ENCODE measurements at places on chromosomes 5 and 9.

DNA sequence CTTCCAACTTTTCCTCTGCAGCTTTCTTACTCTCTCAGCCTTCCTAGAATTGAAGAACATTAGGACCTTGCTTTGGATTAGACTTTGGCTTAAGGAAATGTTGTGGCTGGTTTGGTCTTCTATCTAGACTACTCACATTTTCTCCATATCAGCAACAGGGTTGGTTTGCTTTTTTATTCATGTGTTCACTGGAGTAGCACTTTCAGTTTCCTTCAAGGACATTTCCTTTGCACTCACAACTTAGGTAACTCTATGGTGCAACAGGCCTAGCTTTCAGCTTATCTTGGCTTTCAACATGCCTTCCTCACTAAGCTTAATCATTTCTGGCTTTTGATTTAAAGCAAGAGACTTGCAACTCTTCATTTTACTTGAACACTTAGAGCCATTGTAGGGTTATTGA is 153.1 kb downstream of the CCDC192 start:
- no peak for DNase-seq

DNA sequence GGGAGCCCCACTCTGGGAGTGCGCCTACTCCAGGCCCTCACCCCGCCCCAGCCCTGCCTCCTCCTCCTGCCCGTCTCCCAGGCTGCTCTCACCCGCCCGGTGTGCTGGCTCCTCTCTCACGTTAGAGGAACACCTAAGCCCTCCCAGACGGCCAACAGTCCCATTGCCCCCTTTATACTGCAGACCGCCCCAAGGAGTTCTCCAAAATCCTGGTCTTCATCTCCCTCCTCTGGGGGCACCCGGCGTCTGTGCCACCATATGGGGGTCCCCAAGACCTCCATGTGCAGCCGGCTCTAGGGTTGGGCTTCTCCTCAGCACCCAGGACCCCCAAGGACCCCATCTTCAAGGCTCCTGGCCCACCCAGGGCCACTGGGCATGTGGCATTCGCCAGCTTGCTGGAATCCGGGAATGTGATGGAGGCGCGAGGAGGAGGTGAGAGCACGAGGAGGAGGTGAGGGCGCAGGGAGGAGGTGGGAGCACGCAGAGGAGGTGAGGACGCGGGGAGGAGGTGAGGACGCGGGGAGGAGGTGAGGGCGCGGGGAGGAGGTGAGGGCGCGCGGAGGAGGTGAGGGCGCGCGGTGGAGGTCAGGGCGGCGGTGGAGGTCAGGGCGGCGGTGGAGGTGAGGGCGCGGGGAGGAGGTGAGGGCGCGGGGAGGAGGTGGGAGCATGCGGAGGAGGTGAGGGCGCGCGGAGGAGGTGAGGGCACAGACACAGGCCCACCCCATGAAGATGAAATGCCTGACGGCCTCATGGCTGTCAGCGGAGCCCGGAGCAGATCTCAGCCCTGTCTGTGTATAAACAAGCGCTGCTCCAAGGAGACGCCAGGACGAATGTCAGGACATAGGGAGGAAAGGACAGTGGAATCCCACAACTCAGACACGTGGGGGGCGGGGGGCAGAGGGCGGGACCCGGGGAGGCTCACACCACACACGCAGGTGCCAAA is 41.2 kb downstream of the EXD3 start:
- no peak for DNase-seq

GRCh38 chr5:65305913-65306312 is 175.8 kb downstream of the ADAMTS6 start:
- no peak for DNase-seq

DNA sequence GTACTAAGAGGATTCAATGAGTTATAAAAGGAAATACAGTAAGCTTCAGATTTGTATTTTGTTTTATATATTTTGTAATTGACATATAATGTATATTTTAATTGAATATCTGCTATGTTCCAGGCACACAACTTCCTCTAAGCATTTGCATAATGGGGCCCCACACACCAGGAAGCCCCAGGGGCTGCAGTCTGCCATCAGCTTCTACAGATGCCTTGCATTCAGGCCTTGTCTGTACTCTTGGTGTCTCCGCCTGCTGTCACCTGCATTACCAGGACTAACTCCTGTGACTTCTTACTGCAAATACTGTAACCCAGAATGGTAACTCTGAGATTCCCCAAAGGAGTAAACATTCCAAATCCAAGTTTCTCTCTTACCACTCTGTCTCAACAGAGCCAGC is 20.6 kb downstream of the ARL15 start:
- no peak for DNase-seq

DNA sequence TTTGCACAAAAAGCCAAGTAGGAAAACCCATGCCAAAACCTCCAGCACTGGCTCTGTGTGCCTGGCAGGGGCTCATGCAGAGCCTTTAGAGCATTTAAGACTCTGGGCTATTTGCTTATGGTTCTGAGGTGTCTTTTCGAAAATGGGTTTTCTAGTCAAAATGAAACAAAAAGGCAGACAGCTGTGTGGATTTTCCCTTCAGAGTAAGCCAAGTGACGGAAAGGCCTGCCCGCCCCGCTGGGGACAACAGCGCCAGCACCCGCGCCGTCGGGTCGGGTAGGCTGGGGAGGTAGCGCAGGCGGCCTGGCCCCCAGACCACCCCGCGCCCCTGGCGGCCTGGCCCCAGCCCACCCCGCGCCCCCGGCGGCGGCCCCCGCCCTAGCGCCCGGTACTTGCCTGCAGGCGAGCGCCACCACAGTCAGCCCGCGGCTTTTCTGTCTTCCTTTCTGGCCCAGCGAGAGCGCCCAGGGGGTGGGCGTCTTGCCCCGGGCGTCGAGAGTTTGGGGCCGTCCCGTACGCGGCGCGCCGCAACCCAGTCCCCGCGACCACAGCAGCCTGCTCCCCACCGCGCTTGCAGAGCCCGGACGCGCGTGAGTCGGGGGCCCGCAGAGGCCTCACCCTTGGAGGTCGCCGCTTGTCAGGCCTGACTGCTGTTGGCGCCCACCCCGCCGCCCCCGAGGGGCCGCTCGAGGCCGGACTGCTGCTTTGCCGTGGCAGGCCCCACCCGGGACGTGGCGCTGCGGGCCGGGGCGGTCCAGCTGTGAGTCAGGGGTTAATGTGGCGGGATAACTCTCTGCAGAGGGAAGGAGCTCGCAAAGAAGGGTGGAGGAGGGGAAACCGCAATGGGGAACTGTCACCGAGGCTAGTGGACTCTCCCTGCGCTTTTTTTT is at the start of gene TICAM2:
TICAM2 (minus strand) TSS at position 779 of the 890 bp plus-strand sequence. CDS start 21,223 bp downstream, outside the sequence.
- peak; percentile 48 for DNase-seq

- no peak for DNase-seq
Observed at GRCh38 chr5:14869233-14869632, 2.3 kb downstream of the ANKH start.

GRCh38 chr5:174402222-174402812 is 322.1 kb upstream of the MSX2 start:
- DNase-seq, result no peak

DNA sequence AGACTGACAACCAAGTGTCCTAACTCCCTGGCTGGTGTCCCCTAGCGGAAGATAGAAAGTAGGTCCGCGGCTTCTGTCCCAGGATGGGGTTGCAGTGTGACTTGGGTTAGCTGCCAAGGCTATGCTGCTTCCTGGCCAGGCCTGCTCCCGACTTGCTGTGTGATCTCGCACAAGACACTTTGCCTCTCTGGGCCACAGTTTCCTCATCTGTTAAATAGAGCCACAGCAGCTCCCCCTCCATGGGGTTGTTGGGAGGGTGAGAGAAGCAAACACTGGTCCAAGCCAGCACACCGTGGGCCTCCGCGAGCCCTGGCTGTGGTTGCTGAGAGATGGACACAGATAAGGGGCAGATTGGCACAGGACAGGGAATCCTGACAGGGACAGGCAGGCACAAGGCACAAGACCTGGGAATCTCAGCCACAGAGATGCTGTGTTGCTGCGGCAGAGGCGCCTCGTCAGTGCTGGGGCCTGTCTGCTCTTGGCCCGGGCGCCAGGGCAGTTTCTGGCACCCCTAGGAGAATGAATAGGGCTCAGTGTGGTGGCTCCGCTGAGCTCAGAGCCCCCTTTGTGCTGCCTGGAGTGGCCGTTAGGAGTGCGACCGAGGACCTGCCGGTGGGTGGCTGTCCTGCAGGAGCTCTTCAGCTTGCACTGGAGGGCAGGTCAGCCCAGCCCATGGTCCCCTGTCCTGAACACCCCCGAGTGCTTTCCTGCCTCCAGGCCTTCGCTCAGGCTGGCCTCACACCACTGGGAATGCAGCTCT is 1.8 kb upstream of the SH2D3C start:
- DNase-seq, result no peak

- DNase-seq, result no peak
Observed at GRCh38 chr5:145495196-145495595, 339.9 kb downstream of the PRELID2 start.

DNA sequence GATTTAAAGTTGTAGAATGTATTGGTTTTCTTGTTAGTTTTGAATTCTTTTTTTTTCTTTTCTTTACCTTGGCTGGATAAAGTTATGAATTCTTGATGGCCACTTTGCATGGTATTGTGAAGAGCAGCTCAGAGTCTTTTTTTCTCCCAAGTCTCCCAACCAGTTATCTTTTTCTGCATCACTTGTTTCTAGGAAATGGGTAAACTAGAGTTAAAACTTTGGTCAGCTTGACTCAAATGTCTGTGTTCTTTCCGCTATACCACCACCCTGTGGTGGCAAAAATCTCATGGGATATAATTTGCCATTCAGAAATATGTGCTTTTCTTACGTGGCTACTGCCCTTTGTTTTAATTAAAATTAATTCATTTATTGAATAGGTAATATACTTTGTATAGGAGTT is 113.2 kb downstream of the UNC13B start:
- no peak for DNase-seq

DNA sequence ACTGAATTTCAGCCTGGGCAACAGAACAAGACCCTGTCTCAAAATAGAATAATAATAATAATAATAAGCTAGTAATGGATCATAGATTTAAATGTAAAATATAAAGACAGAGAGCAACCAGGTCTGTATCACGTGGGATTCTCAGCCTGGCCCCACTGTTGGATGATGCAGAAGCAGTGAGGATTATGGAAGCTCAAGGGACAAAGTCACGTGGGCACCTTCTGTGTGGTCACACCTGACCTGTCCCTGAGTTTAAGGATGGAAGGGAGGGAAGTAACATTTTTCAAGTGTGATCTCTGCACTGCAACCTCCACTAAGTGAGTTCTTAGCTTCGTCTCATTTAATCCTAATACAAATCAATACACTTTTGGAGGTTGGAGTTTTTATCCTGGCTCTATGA is 212.5 kb upstream of the IER5L start:
- no peak for DNase-seq

DNA sequence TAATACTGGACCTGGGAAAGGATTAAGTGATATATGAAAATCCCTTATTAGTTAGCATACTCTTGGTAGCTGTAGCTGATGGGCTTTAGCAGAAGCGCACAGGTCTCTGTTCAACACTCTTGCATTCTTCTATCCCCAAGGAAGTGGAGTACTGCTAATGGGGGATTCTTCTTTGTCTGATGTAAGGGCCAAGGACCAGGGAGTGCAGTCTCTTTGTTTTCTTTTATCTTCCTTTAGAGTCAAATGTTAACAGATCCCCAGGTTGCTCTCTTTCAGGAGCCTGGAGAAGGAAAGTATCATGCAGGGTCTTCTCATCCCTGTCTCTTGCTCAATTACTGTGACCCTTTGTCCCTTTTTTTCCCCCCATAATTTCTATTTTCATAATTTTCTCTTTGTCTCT is 1146.9 kb upstream of the DMAC1 start:
- no peak for DNase-seq

DNA sequence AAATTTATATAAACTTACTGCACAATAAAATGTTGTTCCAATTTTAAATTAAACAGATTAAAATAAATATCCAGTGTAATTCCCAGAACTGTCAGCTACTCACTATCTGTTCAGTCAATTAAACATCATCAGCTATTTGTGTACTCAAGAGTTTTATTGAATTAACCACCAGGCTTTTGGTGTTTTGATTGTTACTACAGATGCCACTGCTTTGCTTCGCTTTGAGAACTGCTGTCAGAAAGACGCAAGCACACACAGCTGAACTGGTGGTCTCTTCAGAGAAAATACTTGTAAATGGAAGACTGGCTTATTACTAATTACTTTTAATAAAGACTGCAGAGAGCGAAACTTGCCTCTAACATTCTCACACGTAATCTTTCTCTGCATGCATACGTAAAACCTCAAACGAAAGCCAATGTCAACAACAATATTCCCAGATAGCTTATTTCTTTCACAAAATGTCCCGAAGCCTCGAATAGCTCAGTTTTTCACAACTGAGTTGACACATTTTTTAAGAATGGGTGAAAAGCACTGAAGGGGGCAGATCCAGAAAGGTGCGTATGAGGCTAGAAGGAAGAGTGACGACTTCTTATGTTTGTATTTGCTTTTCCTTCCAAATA is 259.6 kb upstream of the RPS23 start:
- DNase-seq, result no peak

DNA sequence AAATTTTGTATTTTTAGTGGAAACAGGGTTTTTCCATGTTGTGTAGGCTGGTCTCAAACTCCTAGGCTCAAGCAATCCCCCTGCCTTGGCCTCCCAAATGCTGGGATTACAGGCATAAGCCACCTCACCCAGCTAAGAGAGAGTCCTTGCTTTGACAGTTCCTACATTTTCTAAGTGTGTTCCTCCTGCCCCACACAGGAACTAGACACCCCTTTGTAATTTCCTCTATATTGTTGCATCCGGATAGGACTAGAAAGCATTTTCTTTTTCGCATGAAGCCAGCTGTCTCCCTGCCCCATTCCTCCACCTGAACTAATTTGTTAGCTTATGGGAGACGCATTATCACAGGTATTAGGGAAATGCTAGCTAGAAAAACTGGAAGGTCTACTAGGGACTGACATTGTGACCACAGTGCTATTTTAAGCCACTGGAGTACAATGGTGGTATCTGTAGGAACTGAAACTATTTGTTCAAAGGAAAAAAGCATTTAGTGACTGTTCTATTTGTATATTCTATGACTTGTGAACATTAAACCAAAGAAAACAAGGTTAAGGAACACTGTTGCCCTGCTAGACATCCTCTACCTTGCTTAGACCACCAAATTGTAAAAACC is 214.1 kb downstream of the SMARCA2 start:
- DNase-seq, result no peak

DNA sequence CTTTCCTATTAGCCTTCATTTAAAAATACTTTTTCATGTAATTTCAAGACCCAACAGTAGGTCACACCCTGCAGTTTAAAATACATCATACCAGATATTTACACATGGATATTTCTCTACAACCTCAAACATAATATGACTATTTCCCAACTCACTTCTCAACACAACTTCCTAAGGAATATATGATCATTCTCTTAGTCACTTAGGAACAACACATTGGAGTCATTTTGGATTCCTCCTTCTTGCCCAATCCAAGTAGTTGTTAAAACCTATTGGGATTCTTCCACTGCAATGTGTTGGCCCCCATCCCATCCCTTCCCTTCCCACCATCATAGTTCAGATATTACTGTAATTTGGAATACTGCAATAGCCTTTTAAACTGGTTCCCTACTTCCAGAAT is 145.5 kb downstream of the DCP2 start:
- DNase-seq, result peak; percentile 35

GRCh38 chr9:81363916-81364480 is 325.3 kb downstream of the TLE1 start:
- no peak for DNase-seq

- DNase-seq, result no peak
Observed at GRCh38 chr9:87157366-87158031, 210.2 kb upstream of the GAS1 start.

Data from GOT3 (cell line).